ENCODE measurements at places on chromosomes 7 and 10.
A peak's percentile ranks its signal among the peaks of the same experiment; 100 is the strongest.

- no peak for DNase-seq
These were observed 2.5 kb upstream of the MLXIPL start for GRCh38 chr7:73626814-73627213.

- DNase-seq: peak; percentile 72
These were observed 39.5 kb upstream of the DGKI start for GRCh38 chr7:137886281-137886680.

- DNase-seq: no peak
These were observed 26.7 kb upstream of the CUX1 start for GRCh38 chr7:101790566-101791293.

DNA sequence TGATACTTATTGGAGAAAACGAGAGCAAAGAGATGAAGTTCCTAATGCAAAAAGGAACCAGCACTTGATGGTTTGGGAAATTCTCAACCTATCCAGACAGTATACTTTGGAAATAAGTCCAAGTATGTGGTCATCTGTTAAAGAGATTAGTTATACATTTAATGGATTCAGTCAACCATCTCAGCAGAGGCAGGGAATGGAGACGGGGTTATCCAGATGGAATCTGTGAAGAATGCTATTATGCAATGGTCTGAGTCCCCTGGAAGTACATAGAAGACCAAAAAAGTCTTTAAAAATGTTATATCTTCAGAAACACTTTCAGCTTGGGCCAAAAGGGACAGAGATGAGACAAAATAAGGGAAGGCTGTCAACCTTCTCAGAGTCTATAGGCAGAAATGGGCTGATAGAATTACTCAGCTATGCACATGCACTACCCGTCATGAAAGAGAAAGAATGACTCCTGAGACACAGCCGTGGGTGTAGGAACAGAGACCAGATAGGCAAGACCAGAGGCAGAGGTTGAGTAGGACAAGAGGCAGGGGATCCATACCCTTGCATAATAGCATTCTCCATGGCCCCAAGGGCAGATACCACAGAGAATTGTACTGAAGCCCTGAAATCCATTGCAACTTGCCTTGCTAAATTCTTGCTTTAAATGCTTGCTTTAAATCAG, 738.8 kb upstream of the POT1 start:
- DNase-seq: no peak

DNA sequence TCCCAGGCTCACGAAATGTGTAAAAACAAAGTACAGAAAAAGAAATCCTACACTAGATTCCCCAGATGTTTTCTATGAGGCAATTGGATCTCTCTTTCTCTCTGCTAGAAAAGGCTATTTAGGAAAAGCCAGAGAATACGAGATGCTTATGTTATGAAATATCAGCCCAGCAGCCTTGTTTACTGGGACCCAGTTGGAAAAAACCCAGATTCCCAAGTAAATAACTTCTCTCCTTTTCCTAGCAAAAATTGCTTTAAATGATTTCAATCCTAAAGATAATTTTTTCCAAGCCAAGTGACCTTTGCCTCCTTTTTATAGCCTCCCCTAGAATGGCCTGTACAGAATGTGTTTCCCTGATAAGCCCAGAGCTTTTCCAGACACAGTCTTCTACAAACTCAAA, 199.3 kb downstream of the PLXNA4 start:
- DNase-seq: no peak

- DNase-seq: no peak
These were observed 59.1 kb downstream of the PDGFA start for GRCh38 chr7:460374-461116.

DNA sequence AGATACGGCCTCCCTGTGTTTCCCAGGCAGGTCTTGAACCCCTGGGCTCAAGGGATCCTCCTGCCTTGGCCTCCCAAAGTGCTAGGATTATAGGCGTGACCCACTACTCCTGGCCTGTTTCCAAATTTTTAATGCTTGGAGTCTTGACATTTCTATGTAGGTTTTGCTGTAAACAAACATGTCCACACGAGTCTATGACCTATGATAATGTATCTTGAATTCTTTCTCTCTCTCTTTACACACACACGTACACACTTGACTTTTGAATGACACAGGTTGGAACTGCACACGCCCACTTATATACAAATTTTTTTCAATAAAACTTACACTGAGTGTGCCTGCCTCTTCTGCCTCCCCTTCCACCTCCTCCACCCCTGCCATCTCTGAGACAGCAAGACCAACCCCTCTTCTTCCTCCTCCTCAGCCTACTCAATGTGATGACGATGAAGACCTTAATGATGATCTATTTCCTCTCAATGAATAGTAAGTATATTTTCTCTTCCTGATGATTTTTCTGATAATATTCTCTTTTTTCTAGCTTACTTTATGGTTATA, 44.1 kb upstream of the LAMB1 start:
- DNase-seq: no peak

DNA sequence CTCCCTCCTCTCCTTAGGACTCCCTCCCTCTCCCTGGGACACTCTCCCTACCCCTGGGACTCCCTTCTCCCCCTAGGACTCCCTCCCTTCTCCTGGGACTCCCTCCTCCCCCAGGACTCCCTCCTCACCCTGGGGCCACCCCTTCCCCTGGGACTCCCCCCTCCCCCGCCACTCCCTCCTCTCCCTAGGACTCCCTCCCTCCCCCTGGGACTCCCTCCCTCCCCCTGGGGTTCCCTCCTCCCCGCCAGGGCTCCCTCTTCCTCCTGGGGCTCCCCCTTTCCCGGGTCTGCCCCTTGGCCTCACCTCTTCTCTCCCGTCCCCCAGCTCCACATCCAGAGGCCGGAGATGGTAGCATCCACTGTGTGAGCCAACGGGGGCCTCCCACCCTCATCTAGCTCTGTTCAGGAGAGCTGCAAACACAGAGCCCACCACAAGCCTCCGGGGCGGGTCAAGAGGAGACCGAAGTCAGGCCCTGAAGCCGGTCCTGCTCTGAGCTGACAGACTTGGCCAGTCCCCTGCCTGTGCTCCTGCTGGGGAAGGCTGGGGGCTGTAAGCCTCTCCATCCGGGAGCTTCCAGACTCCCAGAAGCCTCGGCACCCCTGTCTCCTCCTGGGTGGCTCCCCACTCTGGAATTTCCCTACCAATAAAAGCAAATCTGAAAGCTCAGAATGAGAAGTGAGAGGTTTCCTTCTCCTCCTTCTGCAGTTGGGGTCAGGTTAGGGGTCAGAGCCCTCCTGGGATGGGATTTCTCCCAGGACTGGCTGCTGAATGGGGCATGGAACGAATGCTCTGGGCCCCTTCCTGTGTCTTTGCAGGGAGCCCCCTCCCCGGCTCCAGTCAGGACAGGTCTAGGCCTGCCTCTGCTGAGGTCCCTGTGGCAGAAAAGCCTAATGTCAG, 1.4 kb upstream of the MUC17 start:
- peak; percentile 3 for DNase-seq

GRCh38 chr10:67115972-67116371, 190.1 kb downstream of the LRRTM3 start:
- DNase-seq: no peak

DNA sequence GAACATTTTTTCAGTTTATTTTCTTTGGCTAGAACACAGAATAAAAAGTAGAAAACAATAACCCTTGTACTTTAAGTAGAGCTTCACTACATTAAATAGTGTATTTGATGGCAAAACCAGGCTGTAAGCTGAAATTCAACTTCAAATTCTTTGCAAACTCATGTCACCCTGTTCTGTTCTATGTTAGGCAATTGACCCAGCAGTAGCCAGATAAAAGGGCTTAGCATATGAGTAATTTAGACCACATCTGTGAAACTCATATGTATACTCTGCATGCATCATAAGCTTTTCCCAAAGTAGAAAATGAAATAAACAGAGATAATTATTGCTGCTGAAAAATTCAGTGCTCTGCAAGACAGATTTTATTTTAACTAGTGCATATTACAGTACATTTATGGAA, 150.2 kb downstream of the GNAI1 start:
- DNase-seq: peak; percentile 79

DNA sequence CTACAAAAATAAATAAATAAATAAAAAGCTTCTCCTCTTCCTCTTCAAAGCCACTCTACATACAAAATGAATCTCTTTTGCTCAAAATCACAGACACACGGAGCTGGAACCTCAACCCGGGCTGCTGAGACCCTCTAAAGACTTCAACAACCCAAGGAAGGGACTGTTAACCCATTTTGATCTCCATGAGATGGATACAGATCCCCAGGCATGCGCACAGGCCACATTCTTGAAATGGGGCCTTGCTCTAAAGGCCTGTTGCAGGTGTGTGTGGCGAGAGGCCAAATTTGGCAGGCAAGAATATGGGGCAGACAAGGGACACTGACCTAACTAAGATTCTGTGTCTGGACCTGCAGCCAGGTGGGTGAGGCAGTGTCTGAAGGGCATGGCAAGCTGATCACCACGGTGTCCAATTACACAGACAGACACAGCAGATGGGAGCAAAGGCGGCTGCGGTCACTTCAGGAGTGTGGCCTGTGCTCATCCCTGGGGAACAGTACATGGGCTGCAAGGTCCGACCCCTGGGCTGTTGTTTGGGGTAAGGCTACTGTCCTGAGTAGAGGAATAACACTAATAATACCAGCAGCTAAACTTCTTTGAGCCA, 219.8 kb downstream of the HECW1 start:
- no peak for DNase-seq

DNA sequence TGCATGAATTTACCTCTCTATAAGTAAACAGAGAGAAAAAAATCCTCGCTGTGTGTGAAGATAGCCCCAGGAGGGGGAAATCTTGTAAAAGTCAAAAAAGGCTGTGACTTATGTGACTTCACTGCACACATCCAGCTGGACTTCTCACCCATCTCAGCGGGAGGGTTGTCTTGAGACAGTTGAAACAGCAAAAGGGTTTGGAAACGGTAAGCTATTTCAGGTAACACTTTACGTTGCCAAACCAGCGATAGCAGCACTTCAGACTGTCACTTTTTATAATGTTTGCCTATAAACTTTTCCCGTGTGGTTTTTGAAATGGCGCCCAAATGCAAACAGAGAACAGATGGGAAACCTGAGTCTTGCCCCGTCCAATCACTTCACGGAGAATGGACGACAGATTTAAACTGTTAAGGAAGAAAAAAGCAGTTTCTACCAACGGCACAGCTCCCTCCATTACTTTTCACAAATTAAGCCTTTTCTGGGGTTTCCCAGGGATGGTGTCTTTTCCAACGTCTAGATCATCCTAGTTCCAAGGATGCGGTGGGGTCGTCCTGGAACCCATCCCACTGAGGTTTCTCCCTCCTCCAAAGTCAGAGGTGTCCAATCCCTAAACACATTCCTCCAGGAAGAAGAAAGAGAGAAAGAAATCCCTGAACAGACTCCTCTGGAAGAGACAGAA, 25.2 kb downstream of the FGFR2 start:
- DNase-seq: no peak

- DNase-seq: peak; percentile 85
These were observed 20.5 kb upstream of the PITRM1 start for GRCh38 chr10:3192856-3193635.

- DNase-seq: no peak
These were observed 188.3 kb upstream of the STK17A start for GRCh38 chr7:43394441-43395130.

- no peak for DNase-seq
These were observed 31.0 kb downstream of the SBDS start for GRCh38 chr7:66964411-66964810.

DNA sequence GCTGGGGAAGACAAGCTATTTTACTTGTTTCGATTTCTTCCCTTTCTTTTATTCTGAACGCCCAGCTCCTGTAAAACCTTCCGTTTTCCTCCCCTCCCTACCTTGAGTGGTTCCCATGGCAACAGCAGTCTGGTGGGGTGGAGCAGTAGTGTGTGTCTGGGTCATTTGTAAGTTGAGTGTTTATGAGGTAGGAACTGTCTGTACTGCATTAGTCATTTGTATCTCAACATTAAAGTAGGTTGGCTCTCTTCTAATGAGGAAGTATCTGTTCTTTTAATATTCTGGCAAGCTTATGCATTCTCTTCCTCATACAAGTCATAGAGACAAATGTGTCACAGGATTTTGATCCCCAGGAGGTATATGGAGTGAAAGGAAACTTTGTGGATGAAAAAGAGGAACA, 85.3 kb upstream of the CCDC6 start:
- DNase-seq: peak; percentile 48

DNA sequence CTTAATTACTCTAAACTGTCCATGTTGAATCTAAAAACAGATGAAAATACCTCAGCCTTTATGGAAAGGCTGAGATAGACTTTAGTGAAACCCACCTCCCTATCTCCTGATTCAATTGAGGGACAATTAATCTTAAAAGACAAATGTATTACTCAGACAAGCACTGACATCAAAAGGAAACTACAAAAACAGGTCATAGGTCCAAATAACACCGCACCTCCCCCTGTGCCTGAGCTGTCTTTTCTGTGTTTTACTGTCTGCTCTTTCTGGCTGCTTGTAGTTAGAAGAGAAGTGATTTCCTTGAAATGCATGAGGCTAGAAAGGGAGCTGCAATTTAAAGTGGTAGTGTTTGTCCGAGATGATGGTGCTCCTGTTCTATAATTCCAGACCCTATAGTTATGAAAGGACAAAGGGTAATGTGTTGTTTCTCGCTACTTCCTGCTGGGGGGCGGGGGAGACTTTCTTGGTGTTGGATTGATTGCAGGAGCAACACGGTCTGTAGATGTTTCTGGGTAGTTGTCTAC, 16.0 kb downstream of the AKR1C8 start:
- DNase-seq: no peak

- no peak for DNase-seq
These were observed 36.7 kb upstream of the SLC35B4 start for GRCh38 chr7:134353411-134353810.

DNA sequence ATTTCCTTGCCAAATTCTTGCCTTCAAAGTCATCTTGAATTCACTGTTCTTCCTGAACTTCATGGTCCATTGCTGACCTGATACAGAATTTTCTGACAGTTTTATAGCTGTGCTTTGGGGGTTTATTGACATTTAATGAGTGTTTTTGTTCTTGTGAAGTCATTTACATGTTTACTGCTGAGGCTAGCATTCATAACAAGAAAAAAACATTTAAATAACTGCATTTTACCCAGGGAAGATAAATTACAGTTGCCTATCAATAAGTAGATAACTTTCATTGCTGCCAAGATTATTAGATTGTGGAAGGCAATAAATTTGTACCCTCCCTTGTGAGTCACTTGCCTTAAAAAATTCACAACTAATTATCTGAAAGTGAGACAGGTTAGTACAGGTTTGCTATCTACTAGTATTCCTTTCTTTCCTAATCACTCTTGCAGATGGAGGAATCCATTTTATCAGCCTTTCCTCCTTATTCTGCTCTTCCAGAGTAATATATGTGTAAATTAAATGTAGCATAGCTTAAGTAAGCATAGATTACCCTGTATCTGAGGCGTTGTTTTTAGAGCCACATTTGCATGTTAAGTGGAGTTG, 178.4 kb downstream of the EXOC4 start:
- DNase-seq: no peak

All from brain (organoid and tissue), 16 donors.